ENCODE measurements at places on chromosomes 1 and 21.

- H3K27ac ChIP-seq: no peak overlapping the region
- no peaks in the 10 kb centered on the region for H3K4me1 ChIP-seq
- H3K4me3 ChIP-seq: no peak overlapping the region
- H3K27me3 ChIP-seq: no peaks in the 10 kb centered on the region
Measured at GRCh38 chr1:9601942-9602793, 13.5 kb downstream of the TMEM201 start.

- peaks cover 11% of the 10 kb centered on the region for H3K36me3 ChIP-seq
- no peak overlapping the region for H3K27ac ChIP-seq
- H3K4me1 ChIP-seq: no peaks in the 10 kb centered on the region
- H3K4me3 ChIP-seq: no peak overlapping the region
- H3K27me3 ChIP-seq: no peaks in the 10 kb centered on the region
Measured at GRCh38 chr1:167412072-167412471, 106.3 kb downstream of the CD247 start.

DNA sequence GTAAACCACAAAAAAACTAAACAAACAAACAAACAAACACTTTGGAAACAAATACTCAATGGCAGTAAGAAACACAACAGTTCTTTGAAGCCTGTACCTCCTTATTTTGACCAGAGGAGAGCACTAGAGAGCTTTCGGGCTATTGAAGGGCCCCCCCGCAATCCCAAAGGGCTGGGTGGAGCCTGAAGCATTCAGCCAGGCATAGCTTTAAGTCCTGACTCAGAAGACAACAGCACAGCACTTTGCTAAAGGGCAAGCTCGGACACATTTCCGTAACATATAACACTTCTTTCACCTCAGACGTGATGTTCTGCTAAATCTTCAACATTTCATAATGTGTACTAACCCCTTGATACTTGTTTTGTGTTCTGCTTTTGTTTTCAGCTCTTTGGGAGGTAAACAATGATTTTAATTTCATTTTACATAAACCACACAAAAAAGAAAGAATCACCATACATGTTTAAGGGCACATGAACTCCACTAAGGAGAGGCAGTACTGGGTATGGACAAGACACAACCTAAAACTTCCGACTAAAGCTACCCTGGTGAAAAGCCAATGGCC lies 9.7 kb upstream of the SHCBP1L start:
- H3K27me3 ChIP-seq: no peaks in the 10 kb centered on the region
- DNase-seq: peak; percentile 62
- H3K4me3 ChIP-seq: no peak overlapping the region
- no peaks in the 10 kb centered on the region for H3K36me3 ChIP-seq

DNA sequence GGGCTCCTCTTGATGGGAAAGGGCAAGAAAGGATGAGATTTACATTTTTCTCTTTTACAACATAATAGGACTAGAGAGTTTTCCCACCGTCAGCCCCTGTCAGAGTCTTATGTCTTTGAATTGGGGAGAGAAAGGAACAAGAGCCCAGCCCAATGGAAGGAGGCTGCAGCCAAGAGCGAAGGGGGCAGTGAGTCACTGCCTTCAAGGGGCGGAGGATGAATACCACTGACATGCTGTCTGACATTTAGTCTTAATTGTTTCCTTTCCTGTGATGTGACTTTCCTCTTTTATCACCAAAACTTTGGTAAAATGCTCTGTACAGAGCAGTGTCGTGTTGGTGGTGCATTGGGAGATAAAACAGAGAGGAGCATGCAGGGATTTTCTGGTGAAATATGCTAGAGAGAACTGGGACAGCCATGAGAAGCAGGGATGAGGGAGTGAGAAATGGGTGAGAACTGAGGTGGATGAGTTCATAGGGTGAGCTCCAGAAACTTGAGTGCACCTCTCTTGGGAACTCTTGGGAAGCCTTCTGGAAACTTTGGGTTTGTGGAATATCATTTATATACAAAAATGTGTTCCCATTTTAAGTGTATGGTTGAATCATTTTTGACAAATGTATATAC lies 179.9 kb upstream of the FGGY start:
- H3K27ac ChIP-seq: no peak overlapping the region
- no peaks in the 10 kb centered on the region for H3K27me3 ChIP-seq
- H3K4me3 ChIP-seq: no peak overlapping the region
- no peaks in the 10 kb centered on the region for H3K36me3 ChIP-seq

DNA sequence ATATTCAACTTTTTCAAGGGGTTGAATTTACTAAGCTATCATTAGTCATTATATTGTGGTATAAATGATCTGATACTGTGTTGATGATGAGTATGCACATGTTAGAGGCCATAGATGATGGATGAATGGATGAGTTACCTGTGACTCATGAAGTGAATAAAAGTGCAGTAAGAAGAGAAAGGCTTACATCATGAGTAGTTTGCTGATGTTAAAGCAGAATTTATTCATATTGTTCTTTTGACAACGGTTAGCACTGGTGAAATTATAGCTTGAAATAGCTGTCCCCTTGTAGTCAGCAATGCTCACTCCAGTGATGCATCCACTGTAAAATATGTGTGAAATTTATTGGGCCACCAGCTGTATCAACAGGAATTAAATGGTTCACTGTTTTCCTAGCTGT lies 541.0 kb upstream of the ZRANB2 start:
- no peaks in the 10 kb centered on the region for H3K36me3 ChIP-seq
- H3K27ac ChIP-seq: no peak overlapping the region
- H3K4me1 ChIP-seq: no peaks in the 10 kb centered on the region
- no peaks in the 10 kb centered on the region for H3K27me3 ChIP-seq
- no peak overlapping the region for H3K4me3 ChIP-seq

- no peak overlapping the region for H3K4me3 ChIP-seq
- H3K27ac ChIP-seq: no peak overlapping the region
- peaks cover 82% of the 10 kb centered on the region for H3K27me3 ChIP-seq
- H3K4me1 ChIP-seq: no peaks in the 10 kb centered on the region
Measured at GRCh38 chr1:18816808-18817207, 42.7 kb downstream of the TAS1R2 start.

GRCh38 chr1:28370239-28371009 lies 884 bp downstream of the PHACTR4 start:
- H3K4me3 ChIP-seq: peak overlapping the region; percentile 87
- H3K27me3 ChIP-seq: no peaks in the 10 kb centered on the region
- H3K4me1 ChIP-seq: peaks cover 16% of the 10 kb centered on the region

DNA sequence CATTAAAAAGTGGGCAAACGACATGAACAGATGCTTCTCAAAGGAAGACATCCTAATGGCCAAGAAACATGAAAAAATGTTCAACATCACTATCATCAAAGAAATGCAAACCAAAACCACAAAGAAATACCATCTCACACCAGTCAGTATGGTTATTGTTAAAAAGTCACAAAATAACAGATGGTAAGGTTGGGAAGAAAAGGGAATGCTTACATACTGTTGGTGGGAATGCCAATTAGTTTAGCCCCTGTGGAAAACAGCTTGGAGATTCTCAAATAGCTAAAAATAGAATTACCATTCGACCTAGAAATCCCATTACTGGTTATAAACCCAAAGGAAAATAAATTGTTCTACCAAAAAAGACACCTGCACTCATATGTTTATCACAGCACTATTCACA lies 369.4 kb downstream of the KCNH1 start:
- DNase-seq: no peak
- H3K27ac ChIP-seq: no peak overlapping the region
- H3K36me3 ChIP-seq: no peaks in the 10 kb centered on the region
- H3K4me1 ChIP-seq: no peaks in the 10 kb centered on the region

DNA sequence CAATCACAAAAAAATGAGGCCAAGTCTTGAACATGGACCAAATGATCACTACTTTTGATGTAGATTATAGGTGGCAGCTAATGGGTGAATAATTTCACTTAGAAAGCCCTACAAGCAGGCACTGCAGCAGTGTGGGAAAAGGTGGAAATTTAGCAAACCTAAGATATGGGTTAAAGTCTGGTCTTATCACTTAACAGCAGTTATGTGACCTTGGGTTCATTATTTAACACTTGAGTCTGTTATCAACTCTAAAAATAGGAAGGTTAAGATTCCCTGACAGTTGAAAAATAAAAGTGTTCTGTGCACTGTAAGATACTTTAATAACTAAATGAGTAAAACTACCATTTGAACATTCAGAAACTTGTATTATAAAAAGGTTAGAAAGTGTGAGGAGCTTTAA lies 47.5 kb downstream of the SSX2IP start:
- DNase-seq: no peak
- H3K36me3 ChIP-seq: peaks cover 4% of the 10 kb centered on the region
- H3K27me3 ChIP-seq: no peaks in the 10 kb centered on the region
- no peak overlapping the region for H3K4me3 ChIP-seq
- H3K4me1 ChIP-seq: no peaks in the 10 kb centered on the region

- no peak overlapping the region for H3K27ac ChIP-seq
- H3K27me3 ChIP-seq: no peaks in the 10 kb centered on the region
- DNase-seq: no peak
Measured at GRCh38 chr1:158509471-158510156, 37.6 kb downstream of the OR10R2 start.

DNA sequence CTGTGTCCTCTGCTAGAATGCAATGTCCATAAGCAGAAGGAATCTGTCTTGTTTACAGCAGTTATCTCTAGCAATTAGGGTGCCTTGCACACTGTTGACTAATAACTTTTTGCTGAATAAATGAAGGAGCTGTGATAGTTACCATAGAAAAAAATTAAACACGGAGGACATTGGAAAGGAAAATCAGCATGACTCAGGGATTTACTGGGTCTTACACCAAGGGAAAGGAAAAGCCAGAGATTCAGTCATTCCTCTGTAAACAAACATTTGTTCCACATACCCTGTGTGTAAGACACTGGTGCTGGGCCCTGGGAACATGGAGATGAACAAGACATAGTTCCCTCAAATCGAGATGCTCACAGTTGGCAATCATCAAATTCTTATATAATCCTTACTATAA lies 183.3 kb downstream of the PTGER3 start:
- H3K27ac ChIP-seq: no peak overlapping the region
- peaks cover 6% of the 10 kb centered on the region for H3K4me1 ChIP-seq
- no peaks in the 10 kb centered on the region for H3K36me3 ChIP-seq
- no peak overlapping the region for H3K4me3 ChIP-seq

- DNase-seq: no peak
- no peak overlapping the region for H3K27ac ChIP-seq
- no peaks in the 10 kb centered on the region for H3K27me3 ChIP-seq
- peaks cover 72% of the 10 kb centered on the region for H3K4me1 ChIP-seq
Measured at GRCh38 chr1:145961425-145962156, 2.8 kb downstream of the ANKRD34A start.

DNA sequence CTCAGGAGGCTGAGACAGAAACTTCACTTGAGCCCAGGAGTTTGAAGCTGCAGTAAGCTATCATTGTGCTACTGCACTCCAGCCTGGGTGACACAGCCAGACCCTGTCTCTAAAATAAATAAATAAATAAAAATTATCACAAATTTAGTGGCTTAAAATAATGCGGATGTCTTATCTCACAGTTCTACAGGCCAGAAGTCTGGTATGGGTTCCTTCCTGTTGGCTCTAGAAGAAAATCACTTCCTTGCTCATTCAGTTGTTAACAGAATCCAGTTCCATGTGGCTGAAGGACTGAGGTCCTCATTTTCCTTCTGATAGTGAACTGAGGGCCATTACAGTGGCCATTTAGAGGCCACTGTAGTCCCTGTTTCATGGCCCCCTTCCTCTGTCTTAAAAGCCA lies 94.6 kb upstream of the S1PR1 start:
- DNase-seq: no peak
- no peak overlapping the region for H3K27ac ChIP-seq
- H3K36me3 ChIP-seq: no peaks in the 10 kb centered on the region
- H3K27me3 ChIP-seq: no peaks in the 10 kb centered on the region
- H3K4me3 ChIP-seq: no peak overlapping the region

GRCh38 chr1:1421147-1421906 lies at the start of gene ANKRD65:
Gene ANKRD65, minus strand, starts transcription at chr1:1421276. Its CDS starts 271 bp downstream, at chr1:1421005.
- H3K36me3 ChIP-seq: no peaks in the 10 kb centered on the region
- peaks cover 2% of the 10 kb centered on the region for H3K4me1 ChIP-seq
- no peaks in the 10 kb centered on the region for H3K27me3 ChIP-seq
- H3K4me3 ChIP-seq: no peak within 1 kb of the TSS

GRCh38 chr1:234591131-234591530 lies 18.8 kb downstream of the IRF2BP2 start:
- H3K27ac ChIP-seq: no peak overlapping the region
- no peaks in the 10 kb centered on the region for H3K4me1 ChIP-seq
- no peak for DNase-seq
- H3K27me3 ChIP-seq: no peaks in the 10 kb centered on the region
- no peak overlapping the region for H3K4me3 ChIP-seq

All from common myeloid progenitor, CD34-positive (primary cell).